ENCODE measurements at places on chromosomes 7 and 10.

GRCh38 chr10:58514111-58514770 is 1.6 kb downstream of the BICC1 start:
- DNase-seq: no peak

DNA sequence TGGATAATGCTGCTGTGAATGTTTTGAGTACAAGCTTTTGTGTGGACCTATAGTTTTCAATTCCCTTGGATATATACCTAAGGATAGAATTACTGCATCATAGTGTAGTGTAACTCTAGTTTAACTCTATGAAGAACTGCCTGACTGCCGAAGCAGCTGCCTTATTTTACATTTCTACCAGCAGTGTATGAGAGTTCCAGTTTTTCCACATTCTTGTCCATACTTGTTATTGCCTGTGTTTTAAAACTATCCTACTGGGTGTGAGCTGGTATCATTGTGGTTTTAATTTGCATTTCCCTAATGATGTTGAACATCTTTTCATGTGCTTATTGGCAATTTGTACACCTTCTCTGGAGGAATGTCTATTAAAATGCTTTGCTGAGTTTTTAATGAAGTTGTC is 15.7 kb downstream of the SEPTIN7 start:
- DNase-seq: no peak

DNA sequence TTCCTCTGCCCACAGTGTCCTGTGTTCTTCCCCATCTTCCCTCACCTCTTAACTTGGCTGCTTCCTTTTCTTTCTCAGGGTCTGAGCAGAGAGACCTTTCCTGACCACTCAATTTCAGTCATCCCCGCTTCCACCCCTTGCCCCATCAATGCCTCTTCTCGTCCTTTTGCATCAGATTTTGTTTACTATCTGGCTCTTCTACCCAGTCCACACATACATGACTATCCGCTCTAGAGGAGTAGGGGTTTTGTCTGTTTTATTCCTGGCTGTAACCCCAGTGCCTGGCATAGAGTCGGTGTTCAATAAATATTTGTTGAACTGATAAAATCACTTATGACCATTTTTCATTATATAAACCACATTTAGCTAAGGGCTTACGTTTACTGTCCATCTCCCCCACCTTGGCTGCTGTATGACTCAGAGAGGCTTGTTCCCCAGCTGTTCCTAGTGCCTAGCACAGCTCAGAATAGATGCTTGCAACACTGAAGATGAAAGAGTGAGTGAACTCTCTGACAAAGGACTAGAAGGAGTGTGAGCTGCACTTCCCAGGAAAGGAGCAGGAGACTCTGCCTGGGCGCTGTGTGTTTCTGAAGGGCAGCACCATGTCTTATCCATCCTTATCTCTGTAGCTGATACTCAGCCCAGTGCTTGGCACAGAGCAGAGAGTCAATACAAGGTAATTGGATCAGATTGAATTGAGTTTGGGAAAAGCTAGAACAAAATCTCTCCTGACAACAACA is 21.9 kb downstream of the ARID5B start:
- no peak for DNase-seq

DNA sequence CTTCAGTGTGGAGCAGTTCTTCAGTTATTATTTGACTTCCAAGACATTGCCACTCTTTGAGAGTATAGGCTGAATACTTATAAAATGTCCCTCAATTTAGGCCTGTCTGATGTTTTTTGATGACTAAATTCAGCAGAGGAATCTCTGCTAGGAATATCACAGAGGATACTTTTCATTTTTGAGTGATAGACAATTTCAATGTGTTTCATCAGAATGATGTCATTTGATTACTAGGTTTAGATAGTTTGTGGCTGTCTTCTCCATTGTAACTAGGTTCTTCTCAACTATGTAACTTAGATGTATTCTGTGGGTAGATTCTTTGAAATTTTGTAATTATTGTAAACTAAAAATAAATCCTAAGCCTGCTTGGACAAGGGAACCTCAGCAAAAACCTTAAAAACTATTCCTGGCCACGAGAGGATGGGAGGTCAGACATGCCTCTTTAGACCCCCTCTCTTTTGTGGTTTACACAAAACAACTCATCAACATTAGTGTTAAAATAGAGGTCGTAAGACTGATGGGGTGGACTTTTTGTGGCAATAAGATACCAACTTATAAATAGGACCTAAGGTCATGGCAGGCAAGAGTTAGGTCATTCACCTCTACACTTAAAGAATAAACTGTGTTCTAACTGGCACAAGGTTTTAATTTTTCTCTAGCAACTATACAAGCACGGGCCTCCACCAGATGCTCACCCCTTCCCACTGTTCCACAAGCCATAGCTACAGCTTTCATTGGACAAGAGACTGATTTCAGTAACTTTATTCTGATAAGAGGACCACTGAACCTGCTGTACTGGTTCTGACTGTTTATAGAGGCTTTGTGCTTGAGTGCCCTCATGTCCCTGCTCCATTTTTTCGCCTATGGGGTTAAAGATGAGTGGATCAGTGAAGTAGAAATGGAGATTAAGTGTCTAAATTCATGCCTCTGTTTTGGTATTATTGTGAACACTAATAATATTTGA is 33.7 kb downstream of the CYP2C8 start:
- DNase-seq: no peak

DNA sequence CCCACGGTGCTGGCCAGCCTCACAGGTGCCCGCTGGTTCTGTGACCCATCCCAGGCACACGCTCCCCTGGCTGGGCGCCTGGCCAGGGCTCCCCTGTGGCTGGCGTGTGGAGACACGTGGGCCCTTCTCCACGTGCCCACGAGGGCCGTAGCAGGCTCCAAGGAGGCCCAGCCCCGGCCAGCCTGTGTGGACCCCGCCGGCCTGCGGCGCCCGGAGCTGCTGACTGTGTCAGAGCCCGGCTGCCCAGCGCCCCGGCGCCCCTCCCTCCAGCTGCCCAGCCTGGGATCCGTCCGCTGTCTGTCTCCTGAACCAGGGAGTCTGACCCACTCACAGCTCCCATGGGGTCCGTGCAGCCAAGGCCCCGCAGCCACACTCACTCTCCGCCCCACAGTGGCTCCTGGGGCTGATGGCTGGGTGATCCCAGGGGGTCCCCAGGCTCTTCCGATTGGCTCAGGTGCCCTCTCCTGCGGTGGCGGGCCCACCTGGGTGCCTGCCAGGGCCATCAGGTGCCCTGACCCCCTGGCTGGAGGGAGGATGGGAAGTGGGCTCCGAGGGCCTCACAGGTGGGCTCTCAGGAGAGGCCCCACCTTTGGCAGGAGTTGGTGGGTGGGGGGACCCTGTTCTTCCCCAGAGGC is 9.6 kb downstream of the TMEM184A start:
- DNase-seq: no peak

- DNase-seq: no peak
These were observed 5.6 kb downstream of the IL6 start for GRCh38 chr7:22732556-22733126.

DNA sequence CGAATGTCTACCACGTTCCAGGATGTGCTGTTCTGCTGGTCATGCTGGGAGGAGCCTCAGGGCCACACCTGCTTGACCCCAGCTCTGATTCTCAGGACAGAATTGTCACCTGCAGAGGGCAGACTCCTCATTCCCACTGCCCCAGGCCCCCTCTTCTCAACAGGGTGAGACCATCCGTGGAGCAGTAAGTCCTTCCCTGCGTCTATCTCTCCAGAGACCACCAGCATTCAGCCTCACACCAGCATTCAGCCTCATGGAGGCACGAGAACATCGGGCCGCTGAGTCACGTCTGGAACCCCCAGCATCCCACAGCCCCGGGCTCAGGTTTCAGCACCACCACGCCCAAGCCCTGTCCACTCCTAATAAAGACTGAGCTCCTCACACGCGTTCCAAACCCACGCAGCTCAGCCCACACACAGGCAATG is 273.4 kb downstream of the DIP2C start:
- DNase-seq: no peak

DNA sequence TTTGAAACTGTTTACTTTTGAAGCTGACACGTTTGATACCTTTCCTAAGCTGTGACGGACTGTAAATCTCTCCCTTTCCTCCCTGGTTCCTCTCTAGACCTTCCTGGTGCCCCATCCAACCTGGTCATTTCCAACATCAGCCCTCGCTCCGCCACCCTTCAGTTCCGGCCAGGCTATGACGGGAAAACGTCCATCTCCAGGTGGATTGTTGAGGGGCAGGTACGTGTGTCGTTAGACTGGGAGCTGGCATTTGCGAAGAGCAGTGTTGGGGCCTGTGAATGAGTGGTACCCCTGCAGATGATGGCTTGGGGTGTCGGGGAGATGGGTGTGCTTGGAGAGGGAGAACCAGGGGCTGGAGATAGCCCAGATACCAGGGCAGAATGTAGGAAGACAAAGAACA is 602.7 kb upstream of the FOXK1 start:
- no peak for DNase-seq

DNA sequence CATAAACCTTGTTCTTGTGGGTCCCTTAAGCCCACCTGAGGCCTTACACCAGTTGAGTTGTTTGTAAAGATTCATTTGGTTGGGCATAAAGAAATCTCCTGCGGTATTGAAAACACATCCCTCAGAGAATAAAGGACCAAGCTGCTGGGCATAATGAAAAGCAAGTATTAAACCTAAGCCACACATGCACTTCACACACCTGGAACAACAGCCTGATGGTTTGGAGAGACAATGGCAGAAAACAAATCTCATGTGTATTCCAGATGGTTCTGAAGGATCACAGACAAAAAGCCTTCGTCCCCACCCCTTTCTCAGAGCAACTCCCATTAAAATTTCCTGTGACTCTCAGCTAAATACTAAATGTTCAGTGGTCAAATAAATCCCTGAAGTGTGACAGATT is 44.2 kb downstream of the FEZF1 start:
- DNase-seq: no peak

Measured in spinal cord (tissue), 10 donors.